ENCODE measurements at places on chromosomes 2 and 18. TPM values are rescaled to one million over a fixed set of nuclear protein-coding genes. Genes with fewer than 3 reads are reported as not detected.

The IL1B gene
- polyA plus RNA-seq, result not detected

The EML4 gene
- 33.3 TPM for polyA plus RNA-seq

The DPP4 gene
- polyA plus RNA-seq, result 0.05 TPM

DNA sequence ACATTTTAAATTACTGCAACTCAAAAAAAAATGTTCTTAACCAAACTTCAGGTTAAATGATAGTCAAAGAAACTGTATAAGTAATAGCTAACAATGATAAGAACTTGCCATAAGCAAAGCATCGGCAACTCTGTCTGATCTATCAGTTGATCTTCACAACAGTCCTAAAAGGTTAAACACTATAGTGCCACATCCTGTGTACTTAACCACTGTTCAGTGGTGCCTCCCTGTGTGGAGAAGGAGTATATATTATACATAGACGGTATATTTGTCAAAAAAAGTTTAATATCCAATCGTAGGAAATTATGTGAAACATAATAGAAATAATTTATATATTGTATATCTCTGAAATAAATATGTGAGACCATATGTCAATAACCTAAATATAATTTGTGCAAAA, 13.0 kb downstream of the DTNA start:
- no peak for DNase-seq
- H3K4me1 ChIP-seq, result no peaks in the 10 kb centered on the region
- no peaks in the 10 kb centered on the region for H3K27me3 ChIP-seq
- no peak overlapping the region for H3K27ac ChIP-seq

GRCh38 chr18:27007880-27008279, 142.4 kb upstream of the AQP4 start:
- DNase-seq, result no peak
- no peaks in the 10 kb centered on the region for H3K27me3 ChIP-seq
- H3K4me3 ChIP-seq, result no peak overlapping the region
- no peak overlapping the region for H3K27ac ChIP-seq
- no peaks in the 10 kb centered on the region for H3K36me3 ChIP-seq
- no peaks in the 10 kb centered on the region for H3K4me1 ChIP-seq

The SLC8A1 gene
- polyA plus RNA-seq, result not detected

The NUP35 gene
- polyA plus RNA-seq, result 10.8 TPM

GRCh38 chr2:150674283-150674682, 186.8 kb upstream of the RND3 start:
- no peaks in the 10 kb centered on the region for H3K4me1 ChIP-seq
- no peak overlapping the region for H3K27ac ChIP-seq
- DNase-seq, result no peak
- no peaks in the 10 kb centered on the region for H3K27me3 ChIP-seq
- no peaks in the 10 kb centered on the region for H3K36me3 ChIP-seq
- no peak overlapping the region for H3K4me3 ChIP-seq

GRCh38 chr18:58761241-58761969, 90.1 kb downstream of the MALT1 start:
- DNase-seq, result no peak
- H3K27me3 ChIP-seq, result peaks cover 17% of the 10 kb centered on the region
- no peak overlapping the region for H3K27ac ChIP-seq
- no peak overlapping the region for H3K4me3 ChIP-seq
- H3K4me1 ChIP-seq, result peaks cover 29% of the 10 kb centered on the region

The ANKRD29 gene
- polyA plus RNA-seq, result 0.33 TPM

DNA sequence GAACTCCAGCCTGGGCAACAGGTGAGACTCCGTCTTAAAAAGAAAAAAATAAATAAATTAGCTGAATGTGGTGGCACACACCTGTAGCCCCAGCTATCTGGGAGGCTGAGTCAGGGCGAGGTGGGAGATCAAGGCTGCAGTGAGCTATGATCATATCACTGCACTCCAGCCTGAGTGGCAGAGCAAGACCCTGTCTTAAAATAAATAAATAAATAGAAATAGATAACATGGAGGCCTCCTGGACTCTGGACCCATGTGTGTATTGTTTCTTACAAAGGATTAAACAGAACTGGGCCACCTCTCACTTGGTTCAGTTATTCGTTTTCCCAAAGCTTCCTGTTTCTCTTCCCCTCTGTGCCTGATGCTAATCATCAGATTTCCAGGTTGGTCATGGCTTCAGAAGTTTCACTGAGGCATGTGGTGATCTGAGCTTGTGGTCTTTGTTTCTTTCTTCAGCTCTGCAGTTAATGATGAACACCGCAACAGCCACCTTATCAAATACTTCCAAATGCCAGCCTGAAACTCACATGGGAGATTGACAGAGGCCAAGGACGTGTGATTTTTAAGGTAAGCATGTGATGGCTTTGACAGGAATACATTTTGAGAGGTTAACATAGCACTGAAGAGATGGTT, 83.3 kb upstream of the MAP4K4 start:
- H3K36me3 ChIP-seq, result no peaks in the 10 kb centered on the region
- DNase-seq, result no peak
- no peak overlapping the region for H3K4me3 ChIP-seq
- no peak overlapping the region for H3K27ac ChIP-seq
- H3K4me1 ChIP-seq, result peaks cover 31% of the 10 kb centered on the region
- no peaks in the 10 kb centered on the region for H3K27me3 ChIP-seq

The G6PC2 gene
- not detected for polyA plus RNA-seq

- DNase-seq, result no peak
- no peak overlapping the region for H3K27ac ChIP-seq
- no peak overlapping the region for H3K4me3 ChIP-seq
- H3K27me3 ChIP-seq, result peaks cover 19% of the 10 kb centered on the region
- H3K36me3 ChIP-seq, result no peaks in the 10 kb centered on the region
Measured at GRCh38 chr2:238928520-238929241, 80.8 kb downstream of the TWIST2 start.

GRCh38 chr18:55322178-55322735, 265.7 kb downstream of the TCF4 start:
- DNase-seq, result peak; percentile 73
- peaks cover 35% of the 10 kb centered on the region for H3K4me1 ChIP-seq
- H3K27ac ChIP-seq, result peak overlapping the region; percentile 97
- no peaks in the 10 kb centered on the region for H3K27me3 ChIP-seq
- H3K36me3 ChIP-seq, result peaks cover 4% of the 10 kb centered on the region

The ALPG gene
- not detected for polyA plus RNA-seq

- no peaks in the 10 kb centered on the region for H3K27me3 ChIP-seq
- no peak for DNase-seq
- H3K4me1 ChIP-seq, result peaks cover 11% of the 10 kb centered on the region
- H3K27ac ChIP-seq, result no peak overlapping the region
- peaks cover 30% of the 10 kb centered on the region for H3K36me3 ChIP-seq
Measured at GRCh38 chr2:36569267-36569856, 28.6 kb downstream of the FEZ2 start.

DNA sequence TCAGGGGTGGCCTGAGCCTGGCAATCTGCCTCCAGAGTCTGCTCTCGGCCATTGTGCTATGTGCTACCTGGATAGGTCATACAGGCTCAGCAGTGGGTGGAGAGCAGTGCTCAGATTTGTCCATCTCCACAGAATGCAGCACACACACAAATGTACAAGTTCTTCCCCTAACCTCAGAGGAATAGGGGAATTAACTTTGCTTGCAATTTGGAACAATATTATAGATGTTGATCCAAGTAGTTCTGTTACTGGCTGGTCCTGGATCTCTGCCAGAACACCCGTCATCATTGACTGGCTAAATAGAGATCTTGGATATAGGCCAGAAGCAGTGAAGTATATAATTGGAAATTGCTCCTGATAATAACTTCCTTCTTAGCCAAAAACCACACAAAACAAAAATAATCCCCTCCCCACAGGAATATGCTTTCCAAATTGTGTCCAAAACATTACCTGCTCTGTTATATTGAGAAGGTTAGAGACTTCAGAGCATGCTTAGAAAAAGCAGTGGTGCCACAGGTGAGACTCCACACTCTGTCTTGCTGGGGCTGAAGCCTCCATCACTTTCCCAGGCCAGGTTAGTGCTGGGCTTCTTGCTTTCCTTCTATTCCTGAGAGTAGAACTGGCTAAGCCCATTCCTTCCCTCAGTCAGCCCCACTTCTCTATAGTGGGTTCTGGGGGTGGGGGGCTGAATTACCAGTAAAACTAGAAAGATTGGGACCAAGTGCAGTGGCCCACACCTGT, 38.8 kb downstream of the NCAPH start:
- peaks cover 5% of the 10 kb centered on the region for H3K36me3 ChIP-seq
- no peak for DNase-seq
- H3K27me3 ChIP-seq, result peaks cover 6% of the 10 kb centered on the region
- H3K4me1 ChIP-seq, result no peaks in the 10 kb centered on the region

- H3K27ac ChIP-seq, result peak overlapping the region; percentile 51
- H3K4me3 ChIP-seq, result peak overlapping the region; percentile 99
- H3K27me3 ChIP-seq, result peaks cover 18% of the 10 kb centered on the region
- peaks cover 23% of the 10 kb centered on the region for H3K4me1 ChIP-seq
Measured at GRCh38 chr18:8706791-8707555, 1.6 kb downstream of the MTCL1 start.

All from naive B cell (primary cell).